ENCODE measurements at places on chromosomes 2 and 18.

- no peak for DNase-seq
Measured at GRCh38 chr2:241730671-241731293, 3.6 kb upstream of the D2HGDH start.

DNA sequence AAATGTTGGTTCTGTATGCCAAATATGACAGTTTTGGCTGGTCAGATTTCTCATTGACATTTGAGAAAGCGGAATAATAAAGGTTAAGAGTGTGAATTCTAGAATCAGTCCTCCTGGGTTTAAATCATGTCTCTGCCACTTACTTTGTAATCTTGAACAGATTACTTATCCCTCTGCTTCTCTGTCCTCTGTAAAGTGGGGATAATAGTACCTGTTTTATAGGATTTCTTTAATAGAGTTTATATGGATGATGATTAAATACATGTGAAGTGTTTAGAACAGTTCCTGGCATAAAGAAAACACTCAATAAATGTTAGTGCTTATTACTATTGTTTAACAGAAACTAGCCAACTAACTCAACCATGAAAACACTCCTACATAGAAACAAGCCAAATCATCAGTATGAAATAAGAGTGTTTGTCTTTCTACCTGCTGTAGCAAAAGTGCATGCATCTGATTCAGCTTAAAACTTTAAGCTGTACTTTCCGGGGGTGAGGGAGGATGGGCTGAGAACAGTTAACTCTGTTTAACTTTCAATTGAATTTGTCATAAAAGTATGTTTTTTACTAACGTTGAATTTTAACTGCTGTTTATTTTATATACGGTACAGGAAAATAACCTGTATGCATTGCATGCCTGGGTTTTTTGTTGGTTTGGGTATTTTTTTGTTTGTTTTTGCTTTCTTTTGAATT lies 6.8 kb downstream of the HTR2B start:
- DNase-seq = no peak

- DNase-seq = no peak
Measured at GRCh38 chr18:27778441-27778840, 398.5 kb downstream of the CDH2 start.

DNA sequence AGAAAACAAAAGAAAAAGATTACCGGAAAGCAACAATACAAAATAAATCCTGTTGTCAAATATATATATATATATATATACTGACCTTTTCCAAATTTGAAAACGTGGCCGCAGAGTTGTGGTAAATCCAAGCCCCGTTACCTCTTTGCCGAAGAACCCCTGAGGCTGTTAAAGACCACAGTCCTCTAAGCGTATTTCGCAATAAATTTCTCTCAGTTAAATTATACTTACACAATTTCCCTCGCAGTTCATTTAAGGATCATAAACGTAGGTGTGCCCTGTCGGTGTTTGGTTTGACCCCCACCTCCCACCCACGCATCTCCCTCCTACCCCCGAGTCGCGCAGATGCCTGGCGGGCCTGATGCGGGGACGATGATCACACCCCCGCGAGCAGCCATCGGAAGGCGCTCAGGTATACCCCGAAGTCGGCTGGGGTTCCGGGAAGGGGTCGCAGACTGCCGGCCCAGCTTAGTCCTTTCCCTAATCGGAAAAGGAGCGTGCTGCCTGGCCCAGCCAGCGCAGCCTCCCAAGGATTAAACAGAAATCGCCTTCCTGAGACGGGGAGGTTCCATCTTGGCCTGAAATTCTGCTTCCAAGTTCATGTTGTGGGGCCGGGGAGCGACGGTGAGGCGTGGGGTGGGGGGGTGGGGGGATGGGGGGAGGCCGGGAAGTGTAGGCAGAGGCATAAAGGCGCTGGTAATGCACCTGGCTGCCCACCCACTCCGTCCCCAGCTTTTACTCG lies 2.9 kb upstream of the MEIS1 start:
- no peak for DNase-seq

DNA sequence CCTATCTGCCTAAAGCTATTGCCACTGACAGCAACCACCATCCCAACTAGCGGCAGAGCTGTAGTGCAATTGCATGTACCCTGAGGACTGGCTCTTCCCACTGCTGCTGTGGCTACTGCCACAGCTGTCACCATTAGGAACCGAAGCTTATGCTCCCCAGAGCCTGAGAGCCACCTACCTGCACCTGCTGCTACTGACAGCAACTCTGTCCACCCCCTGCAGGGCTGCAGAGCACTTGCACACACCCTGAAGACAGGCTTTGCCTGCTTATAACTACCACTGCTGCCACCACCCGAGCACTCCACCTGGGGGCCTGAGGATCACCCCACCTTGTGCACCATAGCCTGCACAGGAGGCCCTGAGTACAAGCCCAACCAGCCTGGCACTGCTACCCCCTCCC lies 217.6 kb upstream of the FOSL2 start:
- DNase-seq = no peak
